ENCODE measurements at places on chromosomes 16 and 17. TPM values are rescaled to one million over a fixed set of nuclear protein-coding genes. Genes with fewer than 3 reads are reported as not detected.

The SLC38A8 gene
- not detected for total RNA-seq

The IL17C gene
- total RNA-seq = not detected

The SLC12A3 gene
- total RNA-seq = not detected

The ZNF646 gene
- 13.3 TPM for total RNA-seq

GRCh38 chr17:564526-565065 lies 150.0 kb downstream of the VPS53 start:
- no peak for DNase-seq

- peak; percentile 96 for DNase-seq
These were observed 5.7 kb downstream of the CSNK1D start for GRCh38 chr17:82267575-82268379.

DNA sequence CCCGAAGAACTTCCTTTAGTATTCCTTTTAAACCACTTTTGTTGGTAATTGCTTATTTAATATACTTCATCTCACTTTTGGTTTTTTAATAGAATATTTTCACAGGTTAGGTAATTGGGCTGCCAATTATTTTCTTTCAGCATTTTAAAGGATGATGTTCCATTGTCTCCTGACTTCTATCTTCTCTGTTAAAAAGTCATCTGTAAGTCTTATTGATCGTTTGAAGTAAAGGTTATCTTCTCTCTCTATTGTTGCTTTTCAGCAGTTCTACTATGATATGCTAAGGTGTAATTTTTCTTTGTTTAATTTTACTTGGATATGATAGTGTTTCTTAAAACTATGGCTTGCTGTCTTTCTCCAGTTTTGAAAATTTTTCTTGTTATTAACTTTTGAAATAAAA lies 307.5 kb downstream of the MAP2K4 start:
- DNase-seq = no peak

GRCh38 chr17:78168903-78169793 lies 767 bp downstream of the SYNGR2 start:
- peak; percentile 78 for DNase-seq

- no peak for DNase-seq
These were observed 41.9 kb downstream of the FTO start for GRCh38 chr16:53745753-53746266.

GRCh38 chr16:3945751-3946603 lies 65.5 kb upstream of the CREBBP start:
- DNase-seq = peak; percentile 95

- no peak for DNase-seq
These were observed 24.0 kb downstream of the GSG1L start for GRCh38 chr16:28039493-28039892.

Data from SJSA1 (cell line).